ENCODE measurements at places on chromosomes 13 and 19.
A peak's percentile ranks its signal among the peaks of the same experiment; 100 is the strongest.

DNA sequence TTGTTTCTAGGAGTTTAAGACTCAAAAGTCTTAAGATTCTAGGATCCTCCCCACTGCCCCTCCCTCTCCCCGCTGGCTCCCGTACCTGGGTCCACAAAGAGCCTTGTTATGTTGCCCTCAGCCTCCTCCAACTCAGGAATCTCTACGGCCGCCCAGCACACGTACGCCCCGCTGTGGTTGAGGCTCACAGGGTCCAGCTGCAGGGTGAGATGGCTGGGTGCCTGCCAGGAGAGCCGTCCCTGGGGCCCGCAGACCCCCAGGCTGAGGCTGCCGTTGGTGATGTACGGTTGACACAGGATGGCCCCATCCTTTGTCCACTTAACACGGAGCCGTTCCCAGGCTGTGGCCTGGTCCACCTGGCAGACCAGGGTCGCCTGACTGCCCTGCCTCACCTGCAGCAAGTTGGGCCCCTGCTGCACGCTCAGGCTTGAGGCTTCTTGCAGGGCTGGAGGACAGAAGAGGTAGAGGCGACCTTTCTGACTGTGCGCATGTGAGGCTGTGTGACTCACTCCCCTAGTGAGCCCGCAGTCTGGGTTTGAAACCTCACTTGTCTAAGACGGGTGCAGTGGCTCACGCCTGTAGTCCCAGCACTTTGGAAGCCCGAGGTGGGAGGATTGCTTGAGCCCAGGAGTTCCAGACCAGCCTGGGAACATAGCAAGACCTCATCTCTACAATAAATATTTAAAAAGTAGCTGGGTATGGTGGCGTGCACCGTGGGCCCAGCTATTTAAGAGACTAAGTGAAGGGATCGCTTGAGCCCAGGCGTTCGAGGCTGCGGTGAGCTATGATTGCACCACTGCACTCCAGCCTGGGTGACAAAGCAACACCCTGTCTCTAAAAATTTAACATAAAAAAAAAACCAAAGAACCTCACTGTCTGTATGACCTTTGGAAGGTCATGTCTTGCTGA, 4.0 kb downstream of the TMIGD2 start:
- DNase-seq, result no peak

DNA sequence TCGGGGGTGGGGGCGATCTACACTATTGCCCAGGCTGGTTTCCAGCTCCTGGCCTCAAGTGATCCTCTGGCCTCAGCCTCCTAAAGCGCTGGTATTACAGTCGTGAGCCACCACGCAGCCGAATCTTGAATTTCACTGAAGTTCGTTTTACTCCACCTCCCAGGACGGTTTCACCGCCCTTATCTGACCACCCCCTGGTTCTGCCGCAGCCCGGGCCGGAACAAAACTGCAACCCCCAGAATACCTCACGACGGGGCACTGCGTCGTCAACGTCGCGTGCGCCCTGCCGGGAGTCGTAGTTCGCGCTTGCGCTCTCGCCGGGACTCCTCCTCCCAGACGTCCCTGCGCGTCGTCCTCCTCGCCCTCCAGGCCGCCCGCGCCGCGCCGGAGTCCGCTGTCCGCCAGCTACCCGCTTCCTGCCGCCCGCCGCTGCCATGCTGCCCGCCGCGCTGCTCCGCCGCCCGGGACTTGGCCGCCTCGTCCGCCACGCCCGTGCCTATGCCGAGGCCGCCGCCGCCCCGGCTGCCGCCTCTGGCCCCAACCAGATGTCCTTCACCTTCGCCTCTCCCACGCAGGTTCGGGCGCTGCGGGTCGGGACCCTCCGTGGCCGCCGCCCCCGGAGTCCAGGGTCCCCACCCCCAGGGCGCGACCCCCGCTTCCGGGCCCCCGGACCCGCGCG, at the start of gene ATP5F1D:
Gene ATP5F1D (plus strand): TSS at position 335 of the 679 bp plus-strand sequence. CDS start 100 bp downstream, at position 435.
- peak; percentile 95 for DNase-seq

DNA sequence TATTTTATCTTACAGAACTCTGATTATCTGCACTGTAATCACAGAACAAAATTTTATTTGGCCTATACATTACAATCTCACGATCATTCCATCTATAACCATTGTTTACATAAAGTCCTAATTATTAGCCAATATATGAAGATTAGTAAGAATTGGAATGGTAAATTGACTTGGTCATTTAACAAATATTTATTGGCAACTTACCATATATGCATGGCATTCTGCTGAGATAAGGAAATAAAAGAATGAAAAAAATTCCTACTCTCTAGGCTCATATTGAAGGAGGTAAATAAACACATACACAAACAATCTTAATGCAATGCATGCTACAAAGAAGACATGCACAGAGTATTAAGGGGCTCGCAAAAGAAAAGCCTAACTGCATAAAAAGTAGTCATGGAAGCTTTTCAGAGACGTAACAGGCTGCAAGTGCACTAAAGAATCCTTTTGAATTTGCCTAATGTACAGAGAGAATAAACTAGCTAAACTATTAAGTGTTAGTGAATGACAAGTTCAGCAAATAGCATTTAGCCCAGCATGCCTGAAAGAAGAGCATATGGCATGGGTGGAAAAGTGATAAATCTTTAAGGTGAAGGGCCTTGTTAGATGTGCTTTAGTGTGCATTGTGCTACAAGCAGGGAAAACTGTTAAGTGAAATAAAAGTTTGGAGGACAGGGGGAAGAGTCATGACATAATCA, 1131.1 kb downstream of the PCDH9 start:
- DNase-seq, result no peak

DNA sequence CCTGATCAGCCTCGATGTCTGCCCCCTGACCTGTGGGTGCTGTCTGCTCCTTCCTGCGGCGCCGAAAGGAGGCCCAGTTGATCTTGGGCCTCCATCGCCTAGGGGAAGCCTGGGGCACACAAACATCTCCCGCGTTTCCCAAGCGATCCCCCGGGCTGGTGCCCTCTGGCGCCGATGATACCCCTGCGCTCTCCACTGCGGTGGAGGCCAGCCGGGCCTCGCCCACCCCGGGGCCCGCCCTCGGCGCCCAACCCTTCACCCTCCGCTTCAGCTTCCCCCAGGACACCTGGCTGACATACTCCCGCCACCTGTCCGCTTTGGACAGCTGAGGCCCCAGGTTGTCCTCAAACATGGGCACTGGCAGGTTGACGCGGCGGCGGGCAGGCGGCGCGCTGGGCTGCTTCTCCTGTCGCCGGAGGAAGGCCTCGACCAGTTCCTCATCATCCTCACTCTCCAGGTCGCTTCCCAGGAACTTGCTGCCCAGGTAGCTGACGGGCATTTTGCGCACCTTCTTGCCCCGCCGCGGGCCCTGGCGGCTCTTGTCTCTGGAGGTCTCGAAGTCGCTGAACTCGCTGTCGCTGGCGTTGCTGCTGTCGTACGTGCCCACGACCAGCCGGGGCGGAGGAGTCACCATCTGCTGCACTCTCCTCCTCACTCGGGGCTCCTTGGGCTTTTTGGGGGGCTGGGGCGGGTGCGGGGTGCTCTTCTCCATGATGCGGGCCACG, 1.3 kb downstream of the CCDC8 start:
- no peak for DNase-seq

- DNase-seq, result no peak
Observed at GRCh38 chr13:77728265-77729125, 31.0 kb downstream of the SLAIN1 start.

GRCh38 chr19:6801485-6802086, 29.1 kb downstream of the VAV1 start:
- DNase-seq, result no peak

- DNase-seq, result no peak
Observed at GRCh38 chr19:49567861-49568441, 12.4 kb downstream of the NOSIP start.

- DNase-seq, result no peak
Observed at GRCh38 chr13:43522788-43523187, 264.0 kb downstream of the ENOX1 start.

DNA sequence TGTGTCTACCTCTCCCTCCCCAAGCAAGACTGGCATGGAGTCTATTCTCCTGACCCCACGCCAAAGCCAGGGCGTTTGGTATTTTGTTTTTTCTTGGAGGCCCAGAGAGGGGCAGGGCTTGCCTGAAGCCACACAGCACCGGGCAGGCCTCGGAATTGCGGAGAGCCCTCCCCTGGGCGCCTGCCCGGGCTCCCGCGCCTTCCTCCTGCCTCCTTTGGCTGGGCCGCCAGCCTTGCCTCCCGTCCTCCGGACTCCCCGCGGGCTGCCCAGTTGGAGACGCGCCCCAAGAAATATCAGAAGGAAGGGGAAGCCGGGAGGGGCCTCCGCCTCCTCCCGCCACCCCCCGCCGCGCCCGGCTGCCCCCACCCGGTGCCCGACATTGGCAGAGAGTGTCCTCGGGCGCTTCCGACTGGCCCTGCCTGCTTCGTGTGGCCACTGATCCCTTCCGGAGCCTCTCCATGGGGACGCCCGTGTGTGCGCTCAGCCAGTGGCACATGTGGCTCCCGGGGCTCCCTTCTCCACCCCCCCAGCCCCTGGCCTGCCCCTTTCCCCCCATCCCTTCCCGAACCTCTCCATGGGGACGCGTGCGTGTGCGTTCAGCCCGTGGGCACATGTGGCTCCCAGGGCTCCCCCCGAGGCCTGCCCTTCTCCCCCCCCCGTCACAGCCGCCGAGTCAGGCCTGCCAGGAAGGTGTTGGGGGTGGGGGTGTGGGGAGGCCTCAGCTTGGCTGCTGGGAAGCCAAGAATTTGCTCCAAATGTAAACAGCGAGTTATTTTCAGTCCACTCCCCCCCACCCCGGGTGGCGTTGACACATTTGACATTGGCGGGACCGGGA, 37.3 kb downstream of the NFIC start:
- DNase-seq, result peak; percentile 88

- no peak for DNase-seq
Observed at GRCh38 chr13:114116734-114117133, 15.7 kb downstream of the RASA3 start.

GRCh38 chr13:38950987-38951386, 39.6 kb downstream of the STOML3 start:
- DNase-seq, result no peak

Data from frontal cortex (tissue), 4 donors.